NCI-H2171 treated with DMSO at 0.1 percent for 48 hours (cell line): ENCODE measurements at places on chromosomes 2 and 18.
A peak's percentile ranks its signal among the peaks of the same experiment; 100 is the strongest.

DNA sequence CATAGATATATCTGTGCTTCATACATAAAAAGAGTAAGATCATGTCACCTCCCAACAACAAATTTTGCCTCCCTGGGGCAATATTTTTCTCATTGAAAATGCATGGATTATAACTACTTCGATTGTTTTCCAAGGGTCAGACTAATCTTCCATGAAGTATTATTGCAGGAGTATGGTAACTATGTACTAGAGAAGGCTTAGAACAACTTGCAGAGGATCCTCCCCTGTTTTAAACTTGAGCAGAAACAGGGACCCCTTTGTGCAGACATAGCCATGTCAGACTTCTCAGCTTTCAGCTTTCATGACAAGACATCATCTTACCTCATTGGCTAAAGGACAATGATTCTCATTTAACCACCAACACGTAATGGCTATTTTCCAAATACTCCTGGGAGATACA is 13.2 kb upstream of the RAB27B start:
- no peak for DNase-seq

DNA sequence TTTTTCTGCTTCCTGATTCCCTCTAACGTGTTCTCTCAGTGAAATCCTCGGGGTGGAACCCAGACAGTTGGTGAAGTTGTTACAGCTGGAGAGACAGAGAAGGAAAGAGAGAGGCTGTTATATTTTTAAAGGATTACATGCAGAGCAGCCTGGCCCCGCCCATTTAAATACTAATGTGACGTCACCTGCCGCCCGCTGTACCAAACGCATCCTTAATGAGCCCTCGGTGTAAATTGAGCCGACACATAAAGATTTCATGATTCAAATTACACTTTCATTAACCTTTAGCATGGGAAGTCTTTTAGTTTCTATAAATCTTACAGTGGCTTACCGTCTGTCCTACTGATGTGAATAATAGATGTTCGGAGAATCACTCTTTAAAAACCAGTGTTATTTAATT is 164.0 kb upstream of the SIX3 start:
- peak; percentile 56 for DNase-seq

GRCh38 chr18:30277676-30278075 is 764.9 kb downstream of the DSC3 start:
- no peak for DNase-seq

- no peak for DNase-seq
Measured at GRCh38 chr18:5618047-5618688, 74.4 kb upstream of the EPB41L3 start.

DNA sequence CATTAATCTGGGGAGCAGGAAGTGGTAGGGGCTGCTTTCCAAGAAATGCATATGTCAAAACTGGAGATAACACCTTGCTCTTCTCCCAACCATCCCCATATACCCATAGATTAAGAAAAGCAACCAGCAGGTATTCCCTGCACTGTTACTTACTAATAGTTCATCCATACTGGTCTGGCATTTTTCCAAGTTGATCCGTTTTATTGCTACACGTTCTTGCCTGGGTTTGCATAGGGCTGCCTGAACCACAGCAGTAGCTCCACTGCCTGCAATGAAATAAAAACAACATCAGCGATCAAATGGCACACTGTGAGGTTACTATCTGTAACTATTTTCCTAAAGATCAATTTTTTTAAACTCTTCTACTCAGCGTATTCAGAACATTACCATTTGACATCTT is 65.6 kb downstream of the STK39 start:
- DNase-seq, result peak; percentile 18

- DNase-seq, result no peak
Measured at GRCh38 chr18:79489051-79489898, 93.5 kb downstream of the NFATC1 start.

GRCh38 chr2:69997015-69997830 is 35.8 kb upstream of the ASPRV1 start:
- DNase-seq, result no peak

DNA sequence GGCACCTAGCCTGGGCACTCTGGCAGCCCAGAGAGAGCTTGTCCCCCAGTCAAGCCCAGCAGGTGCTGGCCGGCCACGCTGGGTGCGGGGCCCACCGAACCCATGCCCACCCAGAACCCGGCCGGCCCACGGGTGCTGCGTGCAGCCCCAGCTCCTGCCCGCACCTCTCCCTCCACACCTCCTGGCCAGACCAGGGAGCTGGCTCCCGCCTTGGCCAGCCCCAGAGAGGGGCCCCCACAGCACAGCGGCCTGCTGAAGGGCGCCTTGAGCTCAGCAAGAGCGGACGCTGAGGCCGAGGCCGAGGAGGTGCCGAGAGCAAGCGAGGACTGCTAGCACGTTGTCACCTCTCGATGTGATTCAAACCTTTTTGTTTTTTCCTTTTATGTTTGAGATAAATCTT is 407.0 kb upstream of the KCNJ3 start:
- no peak for DNase-seq

DNA sequence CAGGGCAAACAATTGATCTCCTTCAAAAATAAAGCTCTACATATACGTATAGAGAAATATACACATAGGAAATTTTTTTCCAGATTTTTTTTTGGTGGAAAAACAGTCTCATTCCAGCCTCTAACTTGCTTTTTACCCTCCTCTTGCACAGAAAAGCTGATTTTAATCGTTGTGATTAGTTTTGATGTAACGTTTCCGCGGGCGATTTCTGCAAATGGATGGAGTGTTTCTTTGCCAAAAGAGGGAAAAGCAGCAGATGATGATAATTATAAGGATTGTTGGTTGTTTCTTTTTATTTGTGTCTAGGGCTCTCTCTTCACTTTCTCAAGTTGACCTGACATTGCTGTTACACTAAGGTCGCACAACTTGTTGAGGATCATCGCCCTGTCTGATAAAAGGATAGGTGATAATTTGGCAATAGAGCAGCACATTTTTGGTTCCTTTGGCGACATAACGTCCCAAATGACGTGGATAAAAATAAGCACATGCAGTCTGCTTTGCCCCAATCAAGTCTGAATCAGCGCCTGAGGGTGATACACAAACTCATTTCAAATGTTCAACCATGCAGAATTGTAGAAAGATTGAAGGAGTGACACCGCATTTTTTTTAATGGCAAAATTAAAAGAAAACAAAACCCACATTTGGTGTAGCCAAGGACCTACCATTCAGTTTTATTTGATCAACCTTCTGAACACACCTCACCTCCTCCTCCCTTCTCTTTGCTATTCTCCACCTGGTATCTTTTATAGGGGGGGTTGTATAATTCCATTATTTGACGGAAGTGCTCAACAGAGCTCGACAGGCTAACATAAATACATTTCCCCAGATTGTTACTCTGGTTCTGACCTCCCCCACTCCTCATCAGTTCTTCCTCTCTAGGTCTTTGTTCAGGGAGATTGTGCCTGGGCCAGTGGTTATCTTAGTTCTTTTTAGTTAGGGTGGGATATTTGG is 109.6 kb upstream of the KCTD1 start:
- peak; percentile 41 for DNase-seq
